ENCODE measurements at places on chromosomes 12 and 14.

DNA sequence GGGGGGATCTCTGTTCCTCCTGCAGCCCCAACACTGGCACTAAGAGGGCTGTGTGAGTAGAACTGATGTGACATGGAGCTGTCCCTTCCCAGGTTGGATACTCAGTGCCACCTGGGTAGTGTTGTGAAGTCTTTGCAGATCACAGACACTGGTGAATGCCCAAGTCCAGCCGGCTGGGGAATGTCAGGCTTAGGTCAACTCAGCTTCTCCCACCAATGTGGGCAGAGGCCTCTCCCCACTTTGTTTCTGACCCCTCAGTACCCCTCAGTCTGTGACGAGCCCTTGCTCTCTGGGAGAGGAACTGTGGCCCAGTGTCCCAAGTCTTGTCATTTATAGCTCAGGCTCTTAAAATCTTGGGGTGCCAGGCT lies 11.3 kb downstream of the SLC25A29 start:
- DNase-seq = no peak

DNA sequence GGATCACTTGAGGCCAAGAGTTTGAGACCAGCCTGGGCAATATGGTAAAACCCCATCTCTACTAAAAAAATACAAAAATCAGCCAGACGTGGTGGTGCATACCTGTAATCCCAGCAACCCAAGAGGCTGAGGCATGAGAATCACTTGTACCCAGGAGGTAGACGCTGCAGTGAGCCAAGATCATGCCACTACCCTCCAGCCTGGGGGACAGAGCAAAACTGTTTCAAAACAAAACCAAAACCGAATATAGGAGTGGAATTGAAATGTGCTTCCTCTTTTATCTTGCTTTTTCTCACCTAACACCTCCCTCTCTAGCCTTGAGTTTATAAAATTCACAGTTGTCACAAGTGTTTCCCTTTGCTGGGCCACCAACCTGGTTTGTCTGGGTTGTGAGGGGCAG lies 181.9 kb downstream of the PAH start:
- DNase-seq = no peak

GRCh38 chr12:47356129-47356700 lies 276.5 kb upstream of the AMIGO2 start:
- no peak for DNase-seq

- no peak for DNase-seq
Observed at GRCh38 chr12:72511906-72512305, 239.7 kb downstream of the TRHDE start.

DNA sequence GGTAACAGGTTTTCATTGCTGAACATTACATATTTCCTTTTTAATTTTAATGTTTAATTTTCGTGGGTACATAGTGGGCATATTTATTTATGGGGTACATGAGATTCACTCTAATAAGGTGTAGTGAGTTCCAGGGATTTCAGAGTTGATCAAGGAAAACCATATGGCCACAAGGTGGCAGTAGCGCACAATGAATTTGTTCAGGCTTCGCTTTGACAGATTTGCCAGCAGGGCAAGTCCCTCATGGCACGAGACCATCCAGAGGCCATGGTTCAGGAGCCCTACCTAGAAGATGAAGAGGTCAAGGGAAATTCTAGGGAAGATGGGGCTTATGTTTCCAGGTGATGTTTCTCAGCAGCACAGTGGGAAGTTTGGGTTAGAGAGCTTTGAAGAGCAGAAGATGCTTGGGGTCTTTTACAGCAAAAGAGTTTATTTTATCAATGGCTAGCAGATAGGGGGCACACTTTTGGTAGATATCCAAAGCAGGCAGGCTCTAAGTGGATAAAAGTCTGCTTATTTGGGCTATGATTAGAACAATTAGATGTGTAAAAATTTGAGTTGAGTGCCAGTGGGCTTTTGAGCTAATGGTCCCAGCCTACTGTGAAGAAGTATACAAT lies 1004.4 kb downstream of the AACS start:
- peak; percentile 69 for DNase-seq

DNA sequence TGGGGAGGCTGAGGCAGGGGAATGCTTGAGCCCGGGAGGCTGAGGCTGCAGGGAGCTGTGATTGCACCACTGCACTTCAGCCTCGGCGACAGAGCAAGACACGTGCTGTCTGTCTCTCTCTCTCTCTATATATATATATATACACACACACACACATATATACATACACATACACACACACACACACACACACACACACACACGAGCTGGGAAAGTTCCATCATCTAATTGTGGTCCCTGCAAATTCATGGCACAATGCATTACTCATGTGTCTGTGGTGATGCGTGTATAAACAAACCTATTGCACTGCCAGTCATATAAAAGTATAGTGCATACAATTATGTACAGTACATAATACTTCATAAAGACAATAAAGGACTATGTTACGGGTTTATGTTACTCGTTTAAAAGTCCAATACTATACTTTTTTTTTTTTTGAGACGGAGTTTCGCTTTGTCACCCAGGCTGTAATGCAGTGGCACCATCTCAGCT lies 36.6 kb downstream of the WDR89 start:
- no peak for DNase-seq

GRCh38 chr14:74571901-74572725 lies 39.9 kb downstream of the LTBP2 start:
- DNase-seq = no peak
